ENCODE measurements at places on chromosomes 5 and 9. TPM values are rescaled to one million over a fixed set of nuclear protein-coding genes. Genes with fewer than 3 reads are reported as not detected.

MOB3B gene
- 0.17 TPM for total RNA-seq

ETF1 gene
- total RNA-seq = 120 TPM

NSG2 gene
- total RNA-seq = not detected

GABRA6 gene
- total RNA-seq = not detected

CETN3 gene
- total RNA-seq = 7.7 TPM

F2RL1 gene
- 121 TPM for total RNA-seq
